Stimulated activated CD4-positive, alpha-beta T cell treated with anti-CD3 and anti-CD28 coated beads, Interleukin-12 subunit alpha, Interleukin-12 subunit beta, amount 100 ng/mL, for 24 hours (primary cell): ENCODE measurements at places on chromosomes 13 and 19.

GRCh38 chr19:1944088-1944915 is 3.3 kb downstream of the CSNK1G2 start:
- DNase-seq = no peak

DNA sequence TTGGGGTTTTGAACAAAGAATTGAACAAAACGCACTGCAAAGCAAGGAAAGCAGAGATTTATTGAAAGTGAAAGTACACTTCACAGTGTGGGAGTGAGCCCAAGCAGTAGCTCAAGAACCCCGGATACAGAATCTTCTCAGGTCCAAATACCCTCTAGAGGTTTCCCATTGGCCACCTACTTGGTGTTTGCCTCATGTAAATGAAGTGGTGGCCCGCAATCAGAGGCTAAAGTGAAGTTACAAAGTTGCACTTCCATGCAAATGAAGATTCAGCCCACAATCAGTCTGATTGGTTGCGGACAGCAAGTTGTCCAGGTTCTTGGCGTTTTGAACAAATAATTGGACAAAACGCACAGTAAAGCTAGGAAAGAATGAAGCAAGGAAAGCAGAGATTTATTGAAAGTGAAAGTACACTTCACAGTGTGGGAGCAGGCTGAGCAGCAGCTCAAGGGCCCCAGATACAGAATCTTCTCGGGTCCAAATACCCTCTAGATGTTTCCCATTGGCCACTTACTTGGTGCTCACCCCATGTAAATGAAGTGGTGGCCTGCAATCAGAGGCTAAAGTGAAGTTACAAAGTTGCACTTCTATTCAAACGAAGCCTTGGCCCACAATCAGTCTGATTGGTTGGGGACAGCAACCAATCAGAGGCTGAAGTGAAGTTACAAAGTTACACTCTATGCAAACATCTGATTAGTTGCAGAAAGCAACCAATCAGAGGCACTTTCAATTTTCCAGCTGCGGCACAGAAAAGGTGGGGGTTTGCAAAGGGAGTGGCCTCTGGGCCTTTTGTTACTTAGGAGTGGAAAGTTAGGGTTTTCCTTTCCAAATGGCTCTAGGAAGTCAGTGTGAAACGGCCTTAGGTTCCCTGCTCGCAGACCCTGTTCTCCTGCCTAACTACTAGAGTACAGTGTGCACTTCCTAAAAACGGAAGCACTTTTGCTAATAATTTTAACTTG is 4.8 kb upstream of the TM9SF2 start:
- no peak for DNase-seq

DNA sequence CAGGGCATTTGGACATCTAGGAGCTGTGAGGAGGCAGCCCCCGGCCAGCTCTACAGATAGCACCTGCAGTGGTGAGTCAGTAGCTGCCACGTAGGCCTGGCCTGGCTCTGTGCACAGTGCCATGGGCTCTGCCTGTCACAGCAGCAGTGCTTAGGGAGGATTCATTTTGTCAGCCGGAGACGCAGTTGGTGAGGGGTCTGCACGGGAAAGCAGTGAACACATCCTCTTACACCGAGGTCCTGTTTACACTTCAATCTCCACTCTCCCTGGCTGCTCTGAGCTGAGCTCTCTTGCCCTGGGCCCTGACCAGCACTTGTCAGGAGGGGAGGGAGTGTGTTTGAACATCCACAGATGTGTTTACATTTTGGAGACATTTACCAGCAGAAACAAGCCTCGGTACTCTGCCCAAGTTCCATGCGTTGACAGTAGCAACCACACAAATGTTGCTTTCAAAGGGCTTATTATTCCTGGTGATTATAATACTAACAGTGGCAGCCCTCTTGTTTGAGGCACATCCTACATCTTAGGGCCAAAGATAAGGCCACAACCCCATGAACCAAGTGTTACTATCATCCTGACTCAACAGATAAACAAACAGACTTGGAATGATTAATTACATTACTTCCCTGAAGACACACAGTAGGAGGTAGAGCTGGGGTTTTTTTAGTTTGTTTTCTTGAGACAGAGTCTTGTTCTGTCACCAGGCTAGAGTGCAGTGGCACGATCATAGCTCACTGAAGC is 148.9 kb downstream of the USP12 start:
- DNase-seq = no peak

- DNase-seq = no peak
Observed at GRCh38 chr13:23460309-23460708, 26.8 kb upstream of the SACS start.

GRCh38 chr13:40116008-40116407 is 460.5 kb downstream of the COG6 start:
- no peak for DNase-seq

- DNase-seq = no peak
Observed at GRCh38 chr19:44726465-44726864, 22.0 kb upstream of the BCL3 start.

GRCh38 chr13:19672990-19673389 is 39.5 kb downstream of the MPHOSPH8 start:
- no peak for DNase-seq
